ENCODE measurements at places on chromosomes 16 and 17.

- peak; percentile 49 for DNase-seq
Observed at GRCh38 chr16:5024632-5025031, 9.1 kb downstream of the NAGPA start.

- DNase-seq = no peak
Observed at GRCh38 chr17:1150863-1151600, 28.7 kb downstream of the ABR start.

DNA sequence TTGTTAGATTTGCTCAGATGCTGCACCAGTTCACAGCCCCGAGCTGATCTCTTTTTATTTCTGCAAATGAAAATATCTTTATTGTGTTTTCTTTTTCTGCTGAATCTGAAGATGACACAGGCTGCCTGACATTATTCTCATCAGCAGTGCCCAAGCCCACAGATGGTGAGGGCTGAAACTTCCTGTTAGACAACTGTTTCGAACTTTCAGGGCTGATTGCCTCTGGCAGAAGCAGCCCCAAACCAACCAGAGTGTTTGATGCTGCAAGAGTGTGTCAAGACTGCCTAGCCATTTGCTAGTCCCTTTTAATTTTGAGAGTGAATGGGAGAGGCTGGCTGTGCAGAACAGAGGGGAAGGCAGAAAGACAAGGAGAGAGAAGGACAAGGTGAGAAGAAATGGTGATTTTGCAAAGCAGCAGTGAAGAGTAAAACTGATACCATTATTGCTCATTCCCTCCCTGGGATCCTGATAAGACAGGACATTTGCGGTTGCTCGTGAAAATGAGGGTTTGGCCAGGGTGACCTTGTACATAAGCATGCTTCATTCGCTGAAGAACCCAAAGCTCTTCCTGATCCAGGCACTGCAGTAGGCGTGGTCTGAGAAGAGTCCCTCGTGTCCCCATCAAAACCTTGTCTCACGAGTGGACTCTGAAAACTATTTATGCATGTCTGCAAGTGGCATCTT lies 77.2 kb downstream of the TMEM114 start:
- DNase-seq = no peak

GRCh38 chr16:29198731-29199521 lies 207.6 kb downstream of the NPIPB11 start:
- no peak for DNase-seq

GRCh38 chr16:14002416-14002990 lies 68.6 kb upstream of the MRTFB start:
- peak; percentile 42 for DNase-seq

GRCh38 chr16:14961405-14962186 lies 13.2 kb upstream of the PDXDC1 start:
- DNase-seq = no peak

- no peak for DNase-seq
Observed at GRCh38 chr17:47720754-47721533, 12.1 kb upstream of the TBX21 start.

- no peak for DNase-seq
Observed at GRCh38 chr17:49466436-49466835, 28.7 kb upstream of the NGFR start.

- no peak for DNase-seq
Observed at GRCh38 chr17:47834756-47835155, 3.3 kb downstream of the LRRC46 start.

- DNase-seq = no peak
Observed at GRCh38 chr16:54867302-54867832, 63.3 kb upstream of the IRX5 start.

- DNase-seq = no peak
Observed at GRCh38 chr16:47578573-47578972, 117.4 kb downstream of the PHKB start.

GRCh38 chr16:11706180-11706742 lies 36.4 kb downstream of the TXNDC11 start:
- DNase-seq = no peak

GRCh38 chr16:29891525-29892457 lies 7.6 kb downstream of the SEZ6L2 start:
- no peak for DNase-seq

GRCh38 chr17:8718001-8718563 lies 26.6 kb downstream of the CCDC42 start:
- no peak for DNase-seq

- DNase-seq = no peak
Observed at GRCh38 chr16:88387941-88388627, 5.3 kb downstream of the ZNF469 start.

- no peak for DNase-seq
Observed at GRCh38 chr17:62678214-62678919, 50.9 kb downstream of the MRC2 start.

- DNase-seq = peak; percentile 93
Observed at GRCh38 chr16:68448360-68448970, at the start of gene SMPD3. Gene SMPD3, minus strand, starts transcription at chr16:68448508. Its CDS starts 76,327 bp downstream, at chr16:68372181.

DNA sequence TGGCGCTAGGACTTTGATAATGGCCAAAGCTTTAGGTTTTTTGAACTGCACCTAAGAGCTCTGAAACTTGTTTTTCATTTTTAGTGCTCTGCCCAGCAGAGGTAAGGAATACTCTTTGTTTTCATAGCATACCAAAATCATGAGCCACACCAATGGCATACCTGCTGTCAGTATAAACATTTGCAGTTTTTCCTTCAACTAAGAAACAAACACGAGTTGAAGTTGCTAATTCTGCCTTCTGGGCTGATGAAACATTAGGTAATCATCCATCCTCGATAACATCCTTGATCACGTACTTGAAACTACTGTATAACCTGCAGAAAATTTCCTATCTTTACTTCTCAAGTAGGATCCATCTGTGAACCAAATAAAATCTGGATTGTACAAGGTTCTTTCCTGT lies 20.6 kb upstream of the B4GALNT2 start:
- DNase-seq = no peak

GRCh38 chr17:65772989-65773388 lies 211.5 kb upstream of the AXIN2 start:
- DNase-seq = peak; percentile 51

DNA sequence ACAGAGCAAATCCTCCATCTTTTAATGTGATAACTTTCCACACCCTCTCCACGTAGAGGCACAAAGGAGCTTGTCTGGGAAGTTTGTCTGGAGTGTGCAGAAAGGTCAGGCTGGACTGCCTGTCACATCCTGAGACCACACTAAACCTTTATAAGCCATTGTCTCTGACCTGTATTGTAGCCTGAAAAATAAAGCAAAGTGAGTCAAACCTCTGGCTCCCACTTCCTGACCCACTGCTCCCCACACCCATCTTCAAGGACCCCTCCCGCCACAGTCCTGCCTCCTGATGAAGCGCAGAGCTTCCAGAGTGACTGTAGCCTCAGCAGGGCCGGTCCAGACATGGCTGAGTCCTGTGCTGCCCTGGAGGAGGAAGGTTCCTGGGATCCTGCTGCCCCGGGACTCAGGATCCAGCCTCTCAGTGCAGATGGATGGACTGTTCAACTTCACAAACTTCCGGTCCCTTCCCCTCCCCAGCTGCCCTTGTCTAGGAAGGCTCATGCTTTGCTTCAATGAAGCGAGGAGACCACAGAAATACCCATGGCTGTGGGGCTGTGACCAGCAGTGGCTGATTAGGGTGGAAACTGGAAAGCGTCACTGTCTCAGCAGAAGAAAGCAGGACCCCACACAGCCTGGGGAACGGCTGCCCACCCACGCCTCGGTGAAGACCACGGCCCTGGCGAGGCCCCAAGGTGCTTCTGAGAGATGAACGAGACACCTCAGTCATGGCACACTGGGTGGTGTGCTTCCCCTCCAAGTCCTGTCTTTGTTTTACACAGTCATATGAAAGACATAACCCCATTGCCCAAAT lies 30.9 kb upstream of the CLEC18B start:
- no peak for DNase-seq

- DNase-seq = no peak
Observed at GRCh38 chr17:1636732-1637285, 8.2 kb upstream of the SLC43A2 start.

GRCh38 chr17:20059728-20060188 lies 50.6 kb downstream of the SPECC1 start:
- DNase-seq = peak; percentile 94

- no peak for DNase-seq
Observed at GRCh38 chr17:64750478-64750877, 88.4 kb upstream of the SMURF2 start.

DNA sequence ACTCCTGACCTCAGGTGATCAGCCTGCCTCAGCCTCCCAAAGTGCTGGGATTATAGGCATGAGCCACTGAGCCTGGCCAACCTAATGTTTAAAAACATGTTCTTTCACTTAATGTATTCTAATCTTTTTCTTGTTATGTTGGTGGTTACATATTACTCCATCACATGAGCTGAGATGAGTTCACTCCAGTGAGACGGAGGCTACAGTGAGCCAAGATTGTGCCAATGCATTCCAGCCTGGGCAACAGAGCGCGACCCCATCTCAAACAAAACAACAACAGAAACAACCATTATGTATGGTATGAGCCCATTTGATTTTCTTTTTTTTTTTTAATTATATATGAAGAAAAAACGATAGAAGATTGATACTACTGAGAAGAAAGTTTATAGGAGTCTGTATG lies 39.6 kb downstream of the SLC39A11 start:
- no peak for DNase-seq

GRCh38 chr17:33572615-33573014 lies 279.5 kb upstream of the ASIC2 start:
- DNase-seq = no peak

DNA sequence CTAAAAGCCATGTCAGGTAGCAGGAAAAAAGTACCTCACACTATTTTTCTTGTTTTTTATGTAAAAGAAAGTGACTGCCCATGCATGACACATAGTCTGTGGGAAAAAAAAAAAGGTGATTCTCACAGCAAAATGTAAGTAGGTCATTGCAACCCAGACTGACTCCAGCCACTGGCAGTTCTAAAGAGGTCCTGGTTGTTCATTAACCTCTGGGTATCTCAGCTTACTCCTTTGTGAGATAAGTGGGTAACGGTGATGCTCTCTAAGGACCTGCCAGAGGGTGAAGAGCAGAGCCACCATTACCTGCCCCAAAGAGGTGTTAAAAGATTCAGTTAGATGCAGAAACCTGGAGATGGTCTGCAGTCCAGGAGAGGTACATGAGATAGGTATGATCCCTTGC lies 531.9 kb downstream of the GRIN2A start:
- DNase-seq = no peak

DNA sequence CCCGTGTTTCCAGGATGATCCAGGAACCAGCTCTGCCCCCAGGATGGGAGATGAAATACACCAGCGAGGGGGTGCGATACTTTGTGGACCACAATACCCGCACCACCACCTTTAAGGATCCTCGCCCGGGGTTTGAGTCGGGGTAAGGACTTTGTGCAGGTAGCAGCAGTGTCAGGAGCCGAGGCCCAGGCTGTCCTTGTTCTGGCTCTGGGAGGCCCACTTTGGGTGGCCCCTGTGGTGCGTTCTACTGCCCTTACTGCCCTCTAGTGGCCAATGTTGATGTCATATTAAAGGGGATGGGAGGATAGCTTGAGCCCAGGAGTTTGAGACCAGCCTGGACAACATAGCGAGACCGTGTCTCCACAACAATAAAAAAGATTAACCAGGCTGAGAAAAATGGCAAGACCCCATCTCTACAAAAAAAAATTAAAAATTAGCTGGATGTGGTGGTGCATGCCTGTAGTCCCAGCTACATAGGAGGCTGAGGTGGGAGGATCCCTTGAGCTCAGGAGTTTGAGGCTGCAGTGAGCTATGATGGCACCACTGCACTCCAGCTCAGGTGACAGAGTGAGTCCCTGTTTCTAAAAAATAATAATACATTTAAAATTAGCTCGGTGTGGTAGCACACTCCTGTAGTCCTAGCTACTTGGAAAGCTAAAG lies 20.9 kb upstream of the CLEC18A start:
- DNase-seq = peak; percentile 34

DNA sequence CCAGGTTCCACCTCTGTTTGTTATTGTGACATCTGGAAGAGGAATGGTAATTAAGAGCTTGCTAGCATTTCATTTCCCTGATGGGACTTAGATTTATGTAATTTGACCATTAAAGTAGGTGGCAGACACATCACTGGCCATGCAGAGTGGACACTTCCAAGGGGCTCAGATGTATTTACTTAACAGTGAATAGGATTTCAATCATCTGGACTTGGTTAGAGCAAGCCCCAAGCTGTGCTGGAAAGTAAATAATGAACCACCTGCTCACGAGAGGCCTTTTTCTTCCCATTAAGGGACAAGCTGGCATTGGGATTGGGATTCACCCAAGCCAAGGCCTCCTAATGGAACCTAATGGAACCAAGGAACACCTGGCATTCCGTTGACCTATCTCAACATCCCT lies 395.3 kb downstream of the HS3ST4 start:
- peak; percentile 97 for DNase-seq

DNA sequence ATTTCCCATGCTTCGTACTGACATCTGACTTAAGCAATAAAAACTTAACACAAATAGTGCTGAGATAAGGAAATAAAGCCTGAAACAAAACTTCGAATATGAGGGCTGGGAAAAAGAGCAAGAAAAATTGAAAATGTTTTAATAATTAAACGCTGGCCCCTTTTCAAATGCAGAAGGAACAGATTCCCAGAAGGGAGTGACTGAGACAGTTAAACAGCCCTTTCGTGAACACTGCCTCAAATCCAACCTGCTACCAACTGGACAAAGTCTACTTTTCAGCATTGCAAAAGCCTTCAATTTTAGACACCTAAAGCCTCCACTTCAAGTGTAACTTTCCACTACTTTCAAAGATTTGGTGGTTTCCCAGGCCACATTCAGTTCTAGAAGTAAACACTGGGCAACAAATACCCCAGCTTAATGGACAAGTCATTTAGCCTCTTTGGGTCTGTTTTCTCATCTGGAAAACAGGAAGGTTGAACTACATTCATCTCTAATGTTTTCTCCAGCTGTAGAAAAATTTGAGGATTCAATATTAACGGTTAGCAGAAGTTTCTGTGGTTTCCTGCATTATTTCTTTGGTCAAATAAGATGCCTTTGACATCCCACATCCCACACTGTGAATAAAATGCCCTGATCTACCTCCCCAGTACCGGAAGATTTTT lies 11.8 kb downstream of the RFFL start:
- DNase-seq = no peak

- DNase-seq = no peak
Observed at GRCh38 chr16:58510097-58510775, 5.1 kb upstream of the SETD6 start.

DNA sequence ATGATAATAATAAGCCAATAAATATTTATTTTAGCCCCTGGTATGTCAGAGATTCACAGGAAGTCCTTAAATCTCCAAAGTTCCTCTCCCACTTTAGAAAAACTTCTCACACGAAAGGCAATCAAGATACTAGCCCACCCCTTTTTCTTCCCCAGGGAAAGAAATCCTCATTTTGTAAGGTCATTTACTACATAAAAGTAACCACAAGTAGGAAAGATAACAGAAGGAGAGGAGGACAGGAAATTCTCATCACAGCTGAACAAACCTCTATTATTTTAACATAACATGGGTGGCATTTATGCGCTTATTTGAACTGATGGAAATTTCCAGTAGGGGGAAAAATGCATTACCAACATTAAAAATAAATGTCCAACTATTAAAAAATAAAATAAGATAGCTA lies 3.4 kb downstream of the FAM222B start:
- no peak for DNase-seq

DNA sequence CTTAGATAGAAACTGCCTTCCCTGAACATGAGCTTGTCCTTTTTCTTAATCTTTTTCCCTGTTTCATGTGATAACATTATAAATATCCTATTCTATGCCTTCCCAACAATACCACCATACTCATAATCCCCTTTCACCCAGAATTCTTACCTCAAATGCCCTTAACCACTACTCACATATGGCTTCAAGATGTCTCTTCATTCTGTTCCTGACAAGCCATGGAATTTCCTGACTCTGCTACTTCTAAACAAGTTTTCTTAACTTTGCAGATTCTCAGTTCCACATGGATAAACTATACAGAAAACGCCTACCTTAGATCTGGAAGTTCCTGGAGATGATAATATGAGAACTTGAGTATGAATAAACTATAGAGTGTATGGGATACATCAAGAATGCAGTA lies 1217.8 kb downstream of the CDH8 start:
- no peak for DNase-seq

All from NCI-H510A treated with DMSO at 0.1 percent for 48 hours (cell line).